SW480 (cell line): ENCODE measurements at places on chromosomes 5 and 9.
A peak's percentile ranks its signal among the peaks of the same experiment; 100 is the strongest.

DNA sequence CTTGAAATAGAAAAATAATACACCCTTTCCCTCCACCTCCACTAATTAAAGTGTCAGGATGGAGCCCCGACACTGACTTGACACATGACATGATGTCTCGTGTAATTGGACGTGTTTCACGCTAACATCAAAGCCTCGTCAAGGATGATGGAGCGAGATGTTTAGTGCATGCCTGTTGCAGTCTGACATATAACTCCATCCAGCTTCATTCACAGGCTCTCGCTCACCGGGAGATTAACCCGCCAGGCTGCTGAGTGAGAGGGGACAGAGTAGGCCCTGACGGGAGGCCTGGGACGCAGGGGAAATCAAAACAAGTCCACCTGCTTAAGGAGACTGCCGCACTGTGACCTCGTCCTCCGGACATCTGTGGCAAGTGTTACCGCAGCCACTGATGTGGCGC is 263.5 kb downstream of the SLIT3 start:
- no peak for DNase-seq

GRCh38 chr9:13941714-13942113 is 372.2 kb downstream of the NFIB start:
- DNase-seq, result no peak

- DNase-seq, result peak; percentile 97
Observed at GRCh38 chr9:137083394-137084004, 3.3 kb upstream of the MAN1B1 start.

DNA sequence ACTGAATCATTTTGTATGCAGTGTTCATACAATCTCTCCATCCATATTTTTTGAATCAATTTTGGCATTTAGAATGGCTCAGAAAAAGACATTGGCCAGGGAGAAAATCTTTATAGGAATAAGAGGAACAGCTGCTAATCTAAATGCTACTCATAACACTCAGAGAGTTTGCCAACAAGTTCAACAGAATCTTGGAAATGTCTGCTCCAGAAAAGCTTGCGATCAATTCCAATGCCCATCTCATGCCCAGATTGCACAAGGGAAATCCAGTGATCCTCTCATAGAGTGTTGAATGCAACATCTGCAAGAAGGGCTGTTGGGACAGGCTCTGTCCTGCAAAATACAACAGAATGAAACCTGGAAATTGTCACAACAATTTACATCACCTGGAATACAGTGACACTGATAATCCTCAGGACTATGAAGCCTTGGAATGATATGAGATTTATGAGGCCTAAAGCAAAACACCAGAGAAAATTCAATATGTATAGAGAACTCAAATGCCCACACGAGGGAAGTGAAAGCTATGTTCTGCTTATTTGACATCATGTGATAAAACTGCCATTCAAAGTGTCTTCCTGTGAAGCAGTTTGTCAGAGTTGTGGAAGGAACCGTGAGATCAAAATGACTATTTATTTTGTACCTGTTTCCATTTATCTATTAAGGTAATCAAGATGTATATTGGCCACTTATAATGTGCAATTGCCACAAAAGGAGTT is 190.1 kb downstream of the PARP8 start:
- DNase-seq, result no peak

DNA sequence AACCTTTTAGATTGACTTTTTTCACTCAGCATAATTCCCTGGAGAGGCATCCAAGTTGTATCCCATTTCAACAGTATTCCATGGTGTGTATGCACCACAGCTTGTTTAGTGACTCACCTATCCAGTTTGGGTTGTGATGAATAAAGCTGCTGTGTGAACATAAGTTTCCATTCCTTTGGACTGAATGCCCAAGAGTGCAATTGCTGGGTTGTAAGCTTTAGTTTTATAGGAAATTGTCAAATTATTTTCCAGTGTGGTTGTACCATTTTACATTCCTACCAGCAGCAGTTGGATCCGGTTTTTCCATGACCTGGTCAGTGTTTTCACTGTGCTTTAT is 60.9 kb upstream of the TMED7 start:
- DNase-seq, result no peak

GRCh38 chr9:86753836-86754235 is 193.5 kb downstream of the GAS1 start:
- no peak for DNase-seq

DNA sequence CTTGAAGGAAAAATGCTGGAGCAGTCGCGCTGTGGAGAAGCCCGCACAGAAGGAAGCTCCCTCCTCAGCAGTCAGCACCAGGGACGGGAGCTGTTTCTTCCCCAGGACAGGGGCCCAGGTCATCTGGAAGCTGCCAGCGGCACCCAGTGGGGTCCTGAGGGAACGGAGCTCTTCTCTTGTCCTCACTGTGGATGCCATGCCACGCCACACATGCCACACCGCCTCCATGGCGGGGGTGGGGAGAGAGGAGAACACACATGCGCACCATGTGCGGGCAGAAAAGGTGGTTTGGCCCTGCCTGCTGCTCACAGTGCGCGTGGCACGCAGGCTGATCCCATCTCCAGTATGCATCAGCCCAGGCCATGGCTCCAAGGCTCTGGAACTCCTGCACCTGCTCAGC is 41.7 kb upstream of the ZNF354B start:
- DNase-seq, result no peak

DNA sequence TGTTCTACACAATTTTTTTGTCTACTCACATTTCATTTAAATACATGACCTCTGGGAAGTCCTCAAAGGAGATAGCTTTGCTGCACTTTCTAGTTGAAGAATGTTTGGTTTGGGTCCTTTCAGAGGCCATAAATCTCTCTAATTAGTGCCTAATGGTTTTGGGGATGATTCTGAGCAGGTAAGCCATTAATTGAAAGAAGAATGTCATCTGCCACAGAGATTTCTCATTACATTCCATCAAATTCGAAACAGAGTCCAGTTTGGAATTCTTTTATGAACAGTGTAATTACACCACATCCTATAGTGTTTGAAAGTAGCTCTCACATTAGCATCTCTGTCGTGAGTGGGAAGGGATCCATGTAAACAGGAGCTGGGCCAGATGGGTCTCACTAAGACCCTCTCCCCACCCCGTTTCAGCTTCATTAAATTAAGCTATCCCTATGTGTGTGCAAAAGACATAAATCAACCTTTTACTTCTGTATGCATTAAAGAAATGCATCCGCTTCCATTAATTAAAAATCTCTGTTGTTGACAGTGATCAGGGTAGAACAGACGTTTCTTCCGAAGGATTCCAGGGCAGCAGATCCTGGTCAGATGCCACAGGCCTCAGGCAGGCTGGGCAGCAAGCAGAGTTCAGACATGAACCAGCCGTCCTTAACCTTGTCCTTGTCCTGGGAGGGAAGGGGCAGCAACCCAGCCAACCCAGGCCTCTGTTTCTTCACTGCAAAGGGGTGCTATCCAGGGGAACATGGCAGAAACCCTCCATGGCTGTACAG is 99.8 kb upstream of the MAP1B start:
- DNase-seq, result no peak

GRCh38 chr9:107228496-107229039 is 54.5 kb upstream of the RAD23B start:
- DNase-seq, result no peak

DNA sequence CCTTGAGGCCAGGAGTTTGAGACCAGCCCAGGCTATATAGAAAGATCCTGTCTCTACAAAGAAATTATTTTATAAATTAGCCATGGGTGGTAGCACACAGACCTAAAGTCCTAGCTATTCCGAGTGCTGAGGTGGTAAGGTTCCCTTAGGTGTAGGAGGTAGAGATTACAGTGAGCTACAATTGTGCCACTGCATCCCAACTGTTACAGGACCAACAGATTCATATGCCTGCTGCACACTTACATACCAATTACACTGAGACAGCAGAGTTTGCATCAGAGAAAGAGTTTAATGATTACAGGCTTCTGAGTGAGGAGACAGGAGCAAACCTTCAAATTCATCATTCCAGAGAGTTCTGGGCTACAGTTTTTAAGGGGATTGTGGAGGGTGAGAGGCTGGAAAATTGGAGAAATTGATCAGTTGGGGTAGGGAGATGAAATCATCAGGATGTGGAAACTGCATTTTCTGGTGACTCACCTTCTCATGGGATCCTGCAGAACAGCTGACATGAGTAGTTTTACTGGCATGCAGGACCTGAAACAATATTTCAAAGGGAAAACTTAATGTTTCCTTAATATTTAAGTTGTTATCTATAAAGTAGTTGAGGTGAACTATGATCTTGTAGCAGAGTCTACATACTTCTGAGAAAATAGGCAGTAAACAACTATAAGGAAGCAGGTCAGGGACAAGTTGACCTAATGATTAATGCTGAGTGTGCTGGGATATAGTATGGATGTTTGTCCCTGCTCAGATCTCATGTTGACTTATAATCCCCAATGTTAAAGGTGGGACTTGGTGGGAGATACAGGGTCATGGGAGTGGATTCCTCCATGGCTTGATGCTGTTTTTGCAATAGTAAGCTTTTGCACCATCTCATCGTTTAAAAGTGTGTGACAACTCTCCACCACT is 54.7 kb downstream of the ANXA2R start:
- DNase-seq, result no peak

DNA sequence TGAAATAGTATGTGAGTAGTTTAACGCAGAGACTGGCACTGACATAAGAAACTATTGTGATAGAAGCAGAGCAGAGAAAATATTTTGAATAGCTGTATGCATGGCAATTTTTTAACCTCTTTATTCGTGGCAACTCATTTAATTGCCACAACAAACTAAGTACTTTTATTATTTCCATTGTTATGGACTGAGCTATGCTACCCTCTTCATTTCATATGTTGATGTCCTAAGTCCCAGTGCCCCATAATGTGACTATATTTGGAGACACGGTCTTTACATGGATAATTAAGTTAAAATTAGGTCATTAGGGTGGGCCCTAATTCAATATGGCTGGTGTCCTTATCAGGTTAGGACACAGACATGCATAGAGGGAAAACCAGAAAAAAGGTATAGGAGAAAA is 86.1 kb upstream of the PRSS3 start:
- no peak for DNase-seq

- DNase-seq, result no peak
Observed at GRCh38 chr9:94819161-94819687, 92.7 kb downstream of the AOPEP start.

DNA sequence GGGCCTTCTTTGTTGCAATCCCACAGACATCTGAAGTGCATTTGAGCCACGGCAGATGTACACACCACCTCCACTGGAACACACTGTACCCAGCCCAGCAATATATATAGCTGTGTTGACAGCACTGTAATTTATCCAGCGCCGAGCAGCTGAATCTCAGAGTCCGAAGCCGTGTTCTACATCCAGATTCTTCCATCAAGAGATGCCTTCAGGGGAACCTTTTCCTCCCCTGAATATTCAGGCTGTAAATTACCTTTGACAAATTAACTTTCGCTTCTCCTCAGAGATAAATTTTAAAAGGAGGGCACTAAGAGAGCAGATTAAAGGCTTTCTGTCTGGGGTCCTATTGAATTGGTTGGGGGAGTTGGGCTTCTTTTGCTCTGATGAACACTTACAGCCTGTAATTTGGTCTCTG is 76.4 kb downstream of the ROR2 start:
- no peak for DNase-seq

DNA sequence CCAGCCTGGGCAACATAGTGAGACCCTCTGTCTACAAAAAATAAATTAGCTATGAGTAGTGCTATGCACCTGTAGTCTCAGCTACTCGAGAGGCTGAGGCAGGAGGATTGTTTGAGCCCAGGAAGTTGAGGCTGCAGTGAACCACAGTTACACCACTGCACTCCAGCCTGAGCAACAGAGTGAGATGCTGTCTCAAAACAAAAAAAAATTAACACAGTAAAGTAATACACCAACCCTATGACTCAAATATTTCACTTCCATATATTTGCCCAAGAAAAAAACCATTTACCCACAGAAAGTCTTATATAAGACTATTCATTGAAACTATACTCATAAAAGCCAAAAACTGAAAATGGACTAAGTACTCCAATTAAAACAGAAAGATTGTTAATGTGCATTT is 16.2 kb downstream of the SMIM23 start:
- no peak for DNase-seq

- DNase-seq, result no peak
Observed at GRCh38 chr5:82717738-82718137, 359.5 kb downstream of the TMEM167A start.

DNA sequence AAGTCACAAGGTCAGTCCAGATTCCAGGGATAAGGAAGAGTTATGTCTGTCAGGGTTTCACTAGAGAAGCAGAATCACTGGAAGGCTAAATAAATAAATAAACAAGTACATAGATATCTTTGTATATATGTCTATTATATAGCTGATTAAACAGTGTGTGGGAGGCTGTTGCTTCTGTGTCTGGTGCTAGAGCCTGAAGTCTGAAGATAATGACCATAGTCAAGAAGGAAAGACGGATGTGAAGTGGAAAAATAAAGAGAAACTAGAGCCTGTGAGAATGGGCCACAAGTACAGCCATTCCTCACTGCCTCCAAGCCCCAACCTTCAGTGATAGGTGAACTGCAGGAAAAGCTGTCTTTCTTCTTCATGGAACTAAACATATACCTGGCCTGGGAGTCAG is 4.1 kb upstream of the TMED7 start:
- DNase-seq, result no peak
